ENCODE measurements at places on chromosomes 5 and 9. TPM values are rescaled to one million over a fixed set of nuclear protein-coding genes. Genes with fewer than 3 reads are reported as not detected.

- DNase-seq: no peak
Observed at GRCh38 chr5:163821142-163821541, 315.7 kb downstream of the MAT2B start.

Gene FBN2
- 0.26 TPM for total RNA-seq

GRCh38 chr5:168796593-168797580 is 217.7 kb upstream of the PANK3 start:
- no peak for DNase-seq

GRCh38 chr5:15722305-15722704 is 222.3 kb downstream of the FBXL7 start:
- no peak for DNase-seq

- no peak for DNase-seq
Observed at GRCh38 chr5:52840277-52841050, 52.7 kb downstream of the ITGA1 start.
